ENCODE measurements at places on chromosomes 13 and 19.

GRCh38 chr19:19550972-19551852 lies 13.1 kb downstream of the CILP2 start:
- no peak for DNase-seq

GRCh38 chr13:75079226-75079625 lies 402.7 kb downstream of the TBC1D4 start:
- DNase-seq = peak; percentile 59

DNA sequence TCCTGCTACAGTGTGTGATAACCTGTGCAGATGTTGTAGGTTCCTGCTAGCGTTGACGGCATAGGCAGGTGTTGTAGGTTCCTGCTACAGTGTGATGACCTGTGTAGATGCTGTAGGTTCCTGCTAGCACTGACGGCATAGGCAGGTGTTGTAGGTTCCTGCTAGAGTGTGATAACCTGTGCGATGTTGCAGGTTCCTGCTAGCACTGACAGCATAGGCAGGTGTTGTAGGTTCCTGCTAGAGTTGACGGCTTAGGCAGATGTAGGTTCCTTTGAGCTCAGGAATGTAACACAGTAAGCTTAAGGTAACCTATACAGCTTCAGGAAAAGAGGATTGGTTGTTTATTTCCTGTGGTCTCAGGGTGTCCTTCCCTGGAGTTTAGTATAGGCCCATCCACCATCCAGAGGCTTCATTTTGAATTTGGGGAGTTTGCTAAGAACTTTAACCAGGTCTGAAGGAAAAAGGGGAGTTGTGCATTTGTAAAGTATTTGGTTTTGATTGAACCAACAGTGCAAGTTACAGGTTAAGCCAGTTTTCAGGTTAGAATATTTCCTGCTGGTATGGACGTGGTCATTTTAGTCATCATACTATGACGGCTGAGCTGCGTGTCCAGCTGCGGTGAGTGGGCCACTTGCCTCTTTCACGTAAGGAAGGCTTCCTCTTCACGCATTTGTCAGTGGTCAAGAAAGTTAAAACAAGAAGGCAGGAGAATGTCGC lies 53.8 kb downstream of the ATP11A start:
- DNase-seq = no peak

DNA sequence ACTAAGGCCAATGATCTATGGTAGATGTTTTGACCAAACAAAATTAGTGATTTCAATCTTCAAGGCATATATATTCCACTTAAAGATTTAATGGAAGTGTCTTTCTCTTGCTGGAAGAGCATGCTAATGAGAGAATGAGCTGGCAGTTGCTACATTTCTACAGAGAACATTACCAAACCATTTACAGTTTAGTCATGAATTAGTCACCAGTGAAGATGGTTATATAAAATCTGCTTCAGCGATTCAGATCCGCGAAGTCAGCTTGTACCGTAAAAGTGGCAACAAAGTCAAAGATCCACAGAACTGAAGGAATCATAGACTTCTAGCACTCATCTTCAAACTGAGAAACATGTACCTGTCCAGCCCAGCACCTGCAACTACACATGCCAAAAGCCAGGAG lies 156.3 kb downstream of the SLITRK5 start:
- DNase-seq = no peak

Measured in fibroblast of the aortic adventitia (primary cell).